ENCODE measurements at places on chromosomes 5 and 9.

DNA sequence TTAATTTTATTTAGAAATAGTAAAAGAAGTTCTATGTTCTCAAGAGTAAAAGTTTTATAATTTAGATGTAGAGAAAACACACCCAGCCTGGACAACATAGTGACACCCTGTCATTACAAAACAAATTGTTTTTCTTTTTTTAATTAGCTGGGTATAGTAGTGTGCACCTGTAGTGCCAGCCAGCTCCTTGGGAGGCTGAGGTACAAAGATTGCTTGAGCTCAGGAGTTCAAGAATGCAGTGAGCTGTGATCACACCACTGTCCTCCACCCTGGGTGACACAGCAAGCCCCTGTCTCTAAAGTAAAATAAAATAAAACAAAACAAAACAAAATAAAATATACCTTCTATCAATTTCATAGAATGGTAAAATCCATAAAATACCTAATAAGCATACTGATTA is 1017.8 kb upstream of the DMAC1 start:
- no peak for DNase-seq

- DNase-seq, result no peak
These were observed 47.1 kb upstream of the FYB1 start for GRCh38 chr5:39266442-39266841.

DNA sequence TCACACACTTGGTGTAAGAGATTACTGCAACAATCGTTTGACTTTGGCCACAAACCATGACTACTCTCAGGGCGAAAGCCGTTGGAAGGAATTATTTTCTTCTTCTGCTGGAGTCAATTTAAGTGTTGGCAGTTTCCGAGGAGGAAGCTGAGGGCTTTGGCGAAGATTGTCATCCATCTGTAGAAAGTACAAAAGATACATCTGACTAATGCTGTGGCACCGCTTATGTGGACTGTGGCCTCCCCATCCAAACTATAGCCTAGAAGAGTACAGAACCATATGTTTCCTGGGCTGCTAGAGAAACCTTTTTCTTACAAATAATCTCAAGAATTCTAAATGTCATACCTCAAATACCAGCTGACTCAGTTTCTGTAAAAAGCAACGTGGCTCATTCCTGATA is 7.4 kb downstream of the MTX3 start:
- DNase-seq, result no peak

- DNase-seq, result no peak
These were observed 810.2 kb downstream of the EFNA5 start for GRCh38 chr5:106860398-106861044.

GRCh38 chr9:29511680-29512079 is 1938.4 kb upstream of the C9orf72 start:
- DNase-seq, result no peak

GRCh38 chr5:3642231-3642630 is 46.6 kb downstream of the IRX1 start:
- DNase-seq, result no peak

GRCh38 chr9:33107762-33108161 is 31.3 kb upstream of the SMU1 start:
- DNase-seq, result no peak

DNA sequence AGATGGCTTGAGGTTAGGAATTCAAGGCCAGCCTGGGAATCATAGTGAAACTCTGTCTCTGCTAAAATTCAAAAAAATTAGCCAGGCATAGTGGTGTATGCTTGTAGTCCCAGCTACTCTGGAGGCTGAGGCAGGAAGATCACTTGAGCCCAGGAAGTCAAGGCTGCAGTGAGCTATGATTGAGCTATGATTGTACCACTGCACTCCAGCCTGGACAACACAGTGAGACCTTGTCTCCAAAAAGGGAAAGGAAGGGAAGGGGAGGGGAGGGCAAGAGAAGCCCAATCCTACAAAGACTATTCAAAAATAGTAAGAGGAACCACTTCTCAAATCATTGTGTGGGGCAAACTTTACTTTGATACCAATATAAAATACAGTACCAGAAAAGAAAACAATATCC is 11.2 kb downstream of the SEMA4D start:
- DNase-seq, result no peak

- no peak for DNase-seq
These were observed 22.1 kb downstream of the C6 start for GRCh38 chr5:41191249-41191648.

- DNase-seq, result no peak
These were observed 34.8 kb downstream of the VAV2 start for GRCh38 chr9:133957328-133957727.

DNA sequence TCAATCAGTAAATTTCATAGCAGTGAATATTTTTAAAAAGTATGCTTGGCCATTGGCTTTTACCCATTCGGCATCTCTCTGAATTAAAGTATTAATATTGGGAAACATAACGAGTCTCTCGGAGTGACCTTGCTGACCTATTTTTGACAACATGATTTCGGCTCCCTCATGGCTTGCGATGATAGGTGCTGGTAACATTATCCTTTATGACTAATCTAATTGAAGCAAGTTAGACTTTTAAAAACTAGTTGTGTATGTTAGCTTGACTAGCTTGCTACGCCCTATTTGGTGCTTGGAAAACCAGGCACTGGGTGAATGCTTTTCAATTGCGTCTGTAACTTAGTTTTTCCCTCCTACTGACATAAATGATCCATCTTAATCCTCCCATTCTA is 1.1 kb downstream of the ZNF366 start:
- DNase-seq, result no peak

DNA sequence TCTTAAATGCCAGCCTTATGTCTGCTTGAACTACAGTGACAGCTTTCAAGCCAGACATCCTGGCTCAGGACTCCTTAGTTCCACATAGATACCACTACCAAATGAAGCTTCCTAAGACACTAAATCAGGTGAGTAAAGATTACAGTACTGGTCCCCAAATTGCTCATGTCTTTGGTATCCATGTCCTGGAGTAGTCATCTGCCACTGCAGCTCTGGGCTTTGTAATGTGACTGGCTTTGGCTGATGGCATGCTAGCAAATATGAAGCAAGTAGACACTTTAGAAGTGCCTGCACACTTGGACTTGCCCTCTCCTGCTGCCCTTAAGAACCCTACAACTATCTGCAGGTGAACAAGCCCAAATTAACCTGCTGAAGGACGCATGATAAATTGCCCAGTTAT is 334.9 kb downstream of the BNC2 start:
- DNase-seq, result no peak

- no peak for DNase-seq
These were observed 38.7 kb downstream of the DUSP1 start for GRCh38 chr5:172732201-172732865.

Data from stimulated activated CD4-positive, alpha-beta T cell treated with anti-CD3 and anti-CD28 coated beads, Interleukin-12 subunit alpha, Interleukin-12 subunit beta, amount 100 ng/mL, for 24 hours (primary cell).